Kidney glomerular epithelial cell (primary cell): ENCODE measurements at places on chromosomes 16 and 17.

GRCh38 chr17:76943781-76944213 lies 75.6 kb downstream of the MGAT5B start:
- DNase-seq = no peak

- DNase-seq = no peak
Measured at GRCh38 chr17:76233588-76234353, 6.5 kb downstream of the RNF157 start.

DNA sequence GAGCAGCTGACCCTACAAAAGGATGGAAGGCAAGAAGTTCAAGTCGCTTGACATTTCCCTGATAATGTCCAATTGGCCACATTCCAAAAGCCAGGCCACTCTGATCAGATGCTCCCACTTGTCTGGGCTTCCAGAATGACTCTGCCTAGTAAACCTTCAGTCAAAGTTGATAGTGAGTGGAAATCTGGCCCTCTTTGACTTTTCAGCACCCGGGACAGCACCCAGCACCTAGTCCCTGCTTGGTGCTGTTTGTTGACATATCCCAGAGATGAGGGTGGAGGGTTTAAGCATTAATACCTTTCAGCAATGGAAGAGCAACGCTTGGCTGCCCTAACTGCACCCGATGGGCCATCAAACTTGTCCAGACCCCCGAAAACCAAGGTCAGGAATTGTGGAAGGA lies 131.3 kb downstream of the AIPL1 start:
- DNase-seq = peak; percentile 4

DNA sequence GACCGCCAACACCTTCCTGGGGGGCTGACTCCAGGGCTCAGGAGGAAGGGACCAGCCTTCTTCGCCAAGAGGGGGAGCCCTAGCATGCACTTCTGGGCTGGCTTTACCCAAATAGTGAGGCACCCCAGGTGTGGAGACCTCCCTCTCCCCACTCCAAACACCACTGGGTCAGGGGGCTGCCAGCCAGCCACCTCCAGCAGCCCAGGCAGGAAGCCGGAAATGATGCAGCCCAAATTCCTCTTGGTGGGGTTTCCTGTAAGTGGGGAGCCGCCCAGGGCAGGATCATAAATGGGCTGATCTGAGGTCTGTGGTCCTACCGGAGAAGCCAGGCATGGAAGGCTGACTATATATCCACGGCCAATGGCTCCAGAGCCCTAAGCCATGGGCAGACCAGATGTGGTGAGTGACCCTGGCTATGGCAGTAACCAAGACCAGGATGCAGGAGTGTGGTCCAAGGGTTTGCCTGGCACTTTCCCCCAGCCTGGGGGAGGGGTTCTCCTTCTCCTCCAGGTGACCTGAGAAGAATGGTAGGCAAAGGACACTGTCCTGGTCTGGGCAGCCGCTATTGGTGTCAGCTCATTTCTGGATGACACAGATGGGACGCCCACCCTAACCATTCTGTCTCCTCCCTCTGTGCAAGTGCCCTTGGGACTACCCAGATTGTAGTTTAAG lies 4.2 kb downstream of the GIT1 start:
- no peak for DNase-seq
